ENCODE measurements at places on chromosomes 6 and 20. TPM values are rescaled to one million over a fixed set of nuclear protein-coding genes. Genes with fewer than 3 reads are reported as not detected.

The SIRPB2 gene
- total RNA-seq: 0.07 TPM

The VSTM2L gene
- total RNA-seq: 1.8 TPM

The PACRG gene
- total RNA-seq: not detected

The CRISP3 gene
- total RNA-seq: not detected

The FABP7 gene
- total RNA-seq: not detected

The PPP1R14C gene
- total RNA-seq: not detected

The TAGAP gene
- 0.07 TPM for total RNA-seq

The PRDM1 gene
- 3.2 TPM for total RNA-seq

The EFCAB8 gene
- total RNA-seq: not detected

The BHLHE23 gene
- total RNA-seq: not detected

The TSBP1 gene
- total RNA-seq: not detected

The C20orf202 gene
- total RNA-seq: not detected

The EDN3 gene
- not detected for total RNA-seq

The TBC1D22B gene
- 15.4 TPM for total RNA-seq

The MLIP gene
- 6.1 TPM for total RNA-seq

The HLA-DRB1 gene
- 0.39 TPM for total RNA-seq

The UST gene
- total RNA-seq: 0.44 TPM

The ANGPT4 gene
- not detected for total RNA-seq

The GATA5 gene
- not detected for total RNA-seq

The CD109 gene
- 55.0 TPM for total RNA-seq

The BFSP1 gene
- 8.7 TPM for total RNA-seq

The ARFGEF2 gene
- total RNA-seq: 35.4 TPM

The IRAK1BP1 gene
- 3.3 TPM for total RNA-seq

The SLC4A11 gene
- 3.1 TPM for total RNA-seq

The RFX6 gene
- not detected for total RNA-seq

The GOPC gene
- 14.8 TPM for total RNA-seq

The STK4 gene
- 10.7 TPM for total RNA-seq

The CDH4 gene
- total RNA-seq: 3.6 TPM

The SNAI1 gene
- 11.3 TPM for total RNA-seq

The SOBP gene
- total RNA-seq: 0.05 TPM

The RNF39 gene
- total RNA-seq: not detected

The WFDC5 gene
- not detected for total RNA-seq

The PNPLA1 gene
- total RNA-seq: not detected

The SLPI gene
- not detected for total RNA-seq

The METTL24 gene
- not detected for total RNA-seq

The TSPO2 gene
- total RNA-seq: not detected

The RBPJL gene
- not detected for total RNA-seq

The TPBG gene
- 9.5 TPM for total RNA-seq

The IL17F gene
- not detected for total RNA-seq

The OOEP gene
- total RNA-seq: not detected

The ADGB gene
- total RNA-seq: not detected

The IP6K3 gene
- total RNA-seq: not detected

The GSTA2 gene
- total RNA-seq: not detected

The HLA-DQA2 gene
- not detected for total RNA-seq

The TSHZ2 gene
- 0.94 TPM for total RNA-seq

The PRICKLE4 gene
- total RNA-seq: 1.3 TPM

The NDUFAF4 gene
- total RNA-seq: 27.4 TPM

The TRMT6 gene
- total RNA-seq: 9.9 TPM
